ENCODE measurements at places on chromosomes 11 and 22.
A peak's percentile ranks its signal among the peaks of the same experiment; 100 is the strongest.

DNA sequence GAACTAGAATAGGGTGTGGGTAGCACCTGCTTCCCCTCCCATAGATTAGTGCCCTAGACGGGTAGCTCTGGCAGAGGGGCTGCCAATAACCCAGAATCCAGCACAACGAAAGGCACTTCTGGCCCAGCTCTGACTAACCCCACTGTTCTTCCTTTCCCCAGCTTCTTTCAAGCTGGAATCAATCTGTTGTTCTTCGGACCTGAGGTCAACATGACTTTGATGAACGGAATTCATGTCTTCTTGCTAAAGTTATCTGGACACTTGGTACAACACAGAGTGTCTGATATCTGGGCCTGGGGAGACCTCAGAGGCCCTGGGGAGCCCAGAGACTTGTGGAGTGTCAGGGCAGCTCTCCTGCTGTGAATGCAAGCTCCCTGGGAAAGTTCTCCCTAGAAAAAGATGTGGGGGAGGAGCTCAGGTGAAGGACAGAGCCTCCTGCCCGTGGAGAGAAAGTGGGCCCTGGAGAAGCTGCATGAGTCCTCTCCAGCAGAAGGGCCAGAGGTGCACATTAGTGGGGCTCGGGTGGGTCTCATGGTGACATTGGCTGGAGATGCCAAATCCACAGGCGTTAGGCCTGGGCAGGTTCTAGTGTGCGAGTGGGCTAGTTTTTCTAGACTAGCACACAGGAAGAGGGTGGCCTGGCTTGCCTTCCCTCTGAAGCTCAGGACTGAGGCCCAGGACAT lies 6.3 kb downstream of the KCNJ11 start:
- DNase-seq: no peak

- no peak for DNase-seq
Observed at GRCh38 chr22:18095101-18095805, 15.4 kb upstream of the TUBA8 start.

DNA sequence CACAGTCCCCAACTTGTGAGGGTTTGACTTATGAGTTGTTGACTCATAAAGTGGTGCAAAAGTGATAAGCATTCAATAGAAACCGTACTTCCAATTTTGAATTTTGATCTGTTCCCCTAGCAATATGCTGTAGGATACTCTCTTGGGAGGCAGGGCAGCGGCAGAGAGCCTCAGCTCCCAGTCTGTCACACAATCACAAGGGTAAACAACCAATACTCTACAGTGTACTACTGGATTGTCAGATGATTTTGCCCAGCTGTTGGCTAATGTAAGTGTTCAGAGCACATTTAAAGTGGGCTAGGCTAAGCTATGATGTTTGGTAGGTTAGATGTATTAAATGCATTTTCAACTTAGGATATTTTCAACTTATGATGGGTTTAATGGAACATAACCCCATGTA lies 13.7 kb upstream of the NXPE2 start:
- no peak for DNase-seq

DNA sequence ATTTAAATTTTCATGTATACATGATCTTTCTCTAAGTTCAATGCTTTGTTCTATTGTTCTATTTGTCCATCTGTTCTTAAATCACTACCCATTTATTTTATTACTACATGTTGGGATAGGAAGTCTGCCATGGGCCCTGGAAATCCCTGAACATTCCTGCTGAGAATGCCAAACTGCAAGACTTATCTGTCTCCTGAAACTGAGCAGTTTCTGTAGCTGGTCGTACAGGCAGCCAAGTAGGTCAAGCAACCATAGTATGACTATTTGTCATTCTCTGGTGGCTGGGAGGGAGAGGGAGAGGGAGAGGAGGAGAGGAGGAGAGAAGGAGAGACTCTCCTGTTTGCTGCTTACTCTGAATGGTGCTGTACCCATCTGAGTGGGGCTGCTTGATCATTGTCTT lies 82.8 kb upstream of the SNX19 start:
- no peak for DNase-seq

DNA sequence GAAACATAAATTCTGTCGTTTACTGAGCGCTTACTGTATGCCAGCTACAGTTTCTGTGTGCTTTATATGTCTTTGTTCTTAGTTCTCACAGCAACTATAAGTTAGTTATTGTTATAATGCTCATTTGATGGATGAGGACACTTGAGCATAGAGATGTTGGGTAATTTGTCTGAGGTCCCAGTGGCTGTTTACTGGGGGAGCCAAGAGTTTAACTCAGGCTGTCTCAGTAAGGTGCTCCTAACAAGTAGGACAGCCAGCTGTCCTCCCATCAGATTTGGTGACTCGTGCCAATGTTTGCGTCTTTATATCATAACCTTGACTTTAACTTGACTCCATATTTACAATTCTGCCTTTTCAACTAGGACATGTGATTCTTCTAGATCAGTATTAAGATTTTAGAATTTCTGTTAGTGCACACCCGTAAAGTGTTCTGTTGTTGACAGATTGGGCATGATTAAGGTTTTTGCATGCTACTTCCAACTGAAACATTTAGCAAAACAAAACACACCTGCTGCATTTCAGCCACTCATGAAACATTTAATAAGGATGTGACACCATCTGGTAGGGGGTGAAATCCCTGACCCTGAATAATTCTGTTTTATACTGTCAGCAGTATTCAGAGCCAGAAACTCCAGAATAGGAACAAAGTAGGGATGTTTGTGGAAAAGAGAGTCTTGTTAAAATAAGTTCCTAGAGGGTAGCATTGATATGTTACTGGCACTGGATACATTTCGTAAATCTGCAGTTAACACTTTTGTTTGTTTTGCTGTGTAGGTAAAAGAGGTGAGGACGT lies 1.9 kb downstream of the REXO2 start:
- no peak for DNase-seq

DNA sequence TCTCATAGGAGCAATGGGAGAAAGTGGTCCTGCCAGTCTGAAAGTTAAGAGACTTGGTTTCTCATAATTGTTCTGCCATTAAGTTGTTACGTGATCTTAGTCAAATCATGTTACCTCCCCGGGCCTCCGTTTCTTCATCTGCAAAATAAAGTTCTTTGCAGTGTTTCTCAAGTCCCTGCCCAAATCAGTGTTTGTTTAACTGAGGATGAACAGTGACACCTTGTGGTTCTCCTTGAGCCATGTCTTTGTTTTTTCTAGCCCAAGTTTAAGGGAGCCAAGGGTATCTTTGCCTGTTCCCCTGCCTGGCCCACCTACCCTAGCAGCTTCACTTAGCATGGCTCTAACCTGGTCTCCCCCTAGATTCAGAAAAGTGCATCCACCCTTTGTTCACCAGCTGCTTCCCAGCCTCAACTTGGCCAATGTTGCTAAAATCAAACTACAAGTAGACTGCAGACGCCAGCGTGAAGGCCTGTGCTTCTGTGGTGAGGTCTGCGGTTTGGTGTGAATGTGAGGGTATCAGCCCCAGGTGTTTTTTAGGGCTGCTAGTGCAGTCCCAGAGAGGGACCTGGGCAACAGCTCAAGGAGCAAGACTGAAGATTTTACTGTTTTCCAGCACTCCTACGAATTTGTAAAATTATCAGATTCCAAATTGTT lies 35.5 kb downstream of the FZD4 start:
- no peak for DNase-seq

DNA sequence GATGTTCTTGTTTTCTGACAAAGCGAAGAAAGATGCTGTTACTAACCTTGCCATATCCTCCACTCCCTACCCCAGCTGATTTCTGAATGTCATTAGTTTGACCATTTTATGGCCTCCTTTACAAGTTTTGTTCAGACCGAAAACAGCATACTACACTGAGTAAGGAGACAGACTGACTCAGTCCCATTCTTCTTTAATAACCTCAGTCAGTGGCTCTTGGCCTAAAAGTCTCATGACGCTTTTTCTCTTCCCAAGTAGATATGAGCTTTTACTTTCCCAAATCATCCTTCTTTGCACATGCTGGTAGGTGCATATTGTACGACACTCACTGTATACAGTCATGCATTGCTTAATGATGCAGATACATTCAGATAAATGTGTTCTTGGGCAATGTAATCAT lies 8.0 kb upstream of the FIBIN start:
- no peak for DNase-seq

GRCh38 chr11:46248289-46249102 lies 29.0 kb upstream of the CREB3L1 start:
- DNase-seq: no peak

DNA sequence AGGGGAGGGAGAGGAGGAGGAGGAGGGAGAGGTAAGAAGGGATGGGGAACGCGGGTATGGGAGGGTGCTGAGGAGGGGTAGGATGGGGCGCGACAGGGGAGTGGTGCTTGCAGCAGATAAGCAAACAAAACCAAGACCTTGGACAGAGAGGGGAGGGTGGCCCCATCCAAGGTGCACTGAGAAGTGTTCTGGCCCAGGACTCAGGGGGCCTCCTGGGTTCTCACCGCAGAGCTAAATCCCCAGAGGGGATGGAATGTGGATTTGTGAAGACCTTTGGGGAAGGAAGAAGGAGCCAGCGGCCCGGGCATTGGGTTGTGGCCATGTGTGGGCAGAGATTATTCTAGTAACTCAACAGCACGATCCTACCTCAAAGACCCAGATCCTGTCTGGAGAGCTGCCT lies 90.9 kb upstream of the LINC01488 start:
- no peak for DNase-seq

- no peak for DNase-seq
Observed at GRCh38 chr22:23800297-23801237, 13.8 kb downstream of the SMARCB1 start.

DNA sequence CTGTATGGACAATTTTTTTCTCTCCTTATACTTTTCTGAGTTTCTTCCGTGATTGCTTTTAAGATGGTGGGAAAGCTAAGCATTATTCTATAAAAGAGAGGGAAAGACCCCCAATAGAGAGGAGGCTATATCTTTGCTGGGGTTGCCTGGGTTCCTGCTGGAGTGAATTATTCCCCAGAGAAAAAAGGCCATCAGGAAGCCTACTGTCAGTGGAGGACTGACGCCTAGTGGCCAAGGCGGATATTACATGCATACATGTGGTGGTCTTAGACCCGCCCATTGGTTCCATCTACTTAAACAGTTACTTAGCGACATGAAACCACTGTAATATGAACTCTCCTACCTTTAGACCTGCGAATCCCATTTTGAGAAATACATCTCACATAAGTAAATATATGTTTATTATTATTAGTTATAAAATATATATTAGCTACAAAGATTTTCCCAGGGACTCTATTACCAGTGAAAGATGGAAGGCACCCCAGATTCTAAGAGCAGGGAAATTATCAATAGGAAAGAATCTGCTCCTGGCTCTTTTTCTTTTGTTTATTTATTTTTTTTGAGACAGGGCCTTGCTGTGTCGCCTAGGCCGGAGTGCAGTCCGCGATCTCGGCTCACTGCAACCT lies 15.7 kb upstream of the PGA3 start:
- DNase-seq: peak; percentile 72

- no peak for DNase-seq
Observed at GRCh38 chr22:36773935-36774334, 2.0 kb downstream of the IFT27 start.

DNA sequence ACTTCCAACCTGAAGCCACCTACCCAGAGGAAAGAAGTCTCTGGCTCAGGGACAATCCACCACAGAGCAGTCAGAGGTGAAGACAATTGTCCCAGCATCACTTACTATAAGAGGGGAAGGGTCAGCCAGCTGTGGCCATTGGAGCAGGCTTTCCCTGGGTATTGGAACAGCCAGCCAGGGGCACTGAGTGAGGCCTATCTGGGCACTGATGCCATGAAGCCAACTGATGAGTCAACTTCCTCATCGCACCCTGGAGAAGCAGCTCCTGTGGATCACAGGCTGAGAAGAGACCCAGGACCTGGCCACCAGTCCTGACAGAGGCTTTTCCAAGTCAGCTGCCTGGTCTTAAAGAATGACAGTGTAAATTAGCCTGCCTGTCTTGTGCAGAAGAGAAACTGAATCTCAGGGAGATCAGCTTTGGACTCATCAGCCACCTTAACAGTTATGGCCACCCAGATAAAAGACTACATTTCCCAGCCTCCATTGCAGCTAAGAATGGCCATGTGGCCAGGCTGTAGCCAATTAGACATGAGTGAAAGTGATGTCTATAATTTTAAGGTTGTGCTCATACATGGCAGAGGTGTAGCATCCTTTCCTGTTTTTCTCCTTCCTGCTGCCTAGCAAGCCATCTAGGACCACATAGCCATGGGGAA lies 19.0 kb downstream of the CHST1 start:
- DNase-seq: no peak

DNA sequence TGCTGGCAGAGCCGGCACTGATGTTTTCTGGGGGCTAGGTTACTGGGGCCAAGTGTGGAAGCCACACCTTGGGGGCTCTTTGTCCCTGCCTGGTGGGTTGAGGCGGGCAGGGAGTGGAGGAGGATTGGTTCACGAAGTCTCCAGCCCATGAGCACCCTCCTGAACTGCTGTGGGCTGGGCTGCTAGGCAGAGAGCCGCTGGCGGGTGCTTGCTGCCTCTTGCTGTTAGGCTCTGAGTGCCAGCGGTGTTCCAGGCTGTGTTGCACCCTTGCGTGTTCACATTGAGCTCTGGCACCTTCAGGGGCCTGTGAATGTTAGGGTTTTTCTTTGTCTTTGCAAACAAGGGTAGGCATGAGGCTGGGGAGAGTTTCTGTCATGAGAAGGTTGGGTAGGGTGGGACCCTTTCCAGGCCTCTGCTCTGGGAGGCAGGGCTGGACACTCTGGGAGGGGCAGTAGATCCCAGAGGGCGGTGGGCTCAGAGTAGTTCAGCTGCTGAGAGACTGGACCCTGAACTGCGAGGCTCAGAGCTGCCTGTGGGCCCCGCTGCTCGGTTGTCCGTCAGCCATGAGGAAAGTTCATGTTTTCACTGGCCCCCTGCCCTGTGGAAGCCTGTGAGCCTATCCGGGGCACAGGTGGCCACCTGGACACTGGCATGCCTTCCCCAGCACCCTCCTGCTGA lies 24.0 kb upstream of the TMEM191C start:
- DNase-seq: no peak

DNA sequence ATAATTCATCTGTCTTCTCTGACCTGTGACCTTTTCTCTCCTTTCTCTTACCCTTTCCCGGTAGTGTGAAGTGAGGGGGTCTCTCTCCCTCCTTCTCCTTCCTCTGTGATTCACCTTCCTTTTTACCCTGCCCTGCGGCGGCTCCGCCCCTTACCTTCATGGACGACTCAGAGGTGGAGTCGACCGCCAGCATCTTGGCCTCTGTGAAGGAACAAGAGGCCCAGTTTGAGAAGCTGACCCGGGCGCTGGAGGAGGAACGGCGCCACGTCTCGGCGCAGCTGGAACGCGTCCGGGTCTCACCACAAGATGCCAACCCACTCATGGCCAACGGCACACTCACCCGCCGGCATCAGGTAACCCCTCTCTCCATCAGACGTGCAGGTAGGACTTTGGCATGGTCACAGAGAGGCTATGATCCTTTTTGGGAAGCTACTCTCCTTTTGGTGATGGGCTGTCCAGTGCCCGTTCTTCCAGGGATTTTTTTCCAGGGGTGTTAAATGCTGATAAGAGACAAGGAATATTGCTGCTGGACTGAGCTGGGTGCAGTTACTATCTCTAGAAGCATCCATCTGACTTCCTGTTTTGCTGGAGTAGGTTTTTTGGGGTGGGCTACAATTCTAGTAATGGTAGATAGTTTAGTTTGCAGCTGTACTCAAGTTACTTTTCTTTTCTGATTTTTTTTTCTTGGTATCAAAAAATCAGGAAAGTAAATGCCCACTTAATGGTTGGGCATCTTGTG lies 29.9 kb downstream of the CTNND1 start:
- no peak for DNase-seq

- DNase-seq: peak; percentile 65
Observed at GRCh38 chr11:5684646-5685362, at the start of gene TRIM5. TRIM5 (minus strand) TSS chr11:5685074; CDS start chr11:5680177, 4,897 bp downstream.

GRCh38 chr22:26259510-26259909 lies 90.2 kb downstream of the SEZ6L start:
- DNase-seq: no peak
